ENCODE measurements at places on chromosomes 4 and X.

DNA sequence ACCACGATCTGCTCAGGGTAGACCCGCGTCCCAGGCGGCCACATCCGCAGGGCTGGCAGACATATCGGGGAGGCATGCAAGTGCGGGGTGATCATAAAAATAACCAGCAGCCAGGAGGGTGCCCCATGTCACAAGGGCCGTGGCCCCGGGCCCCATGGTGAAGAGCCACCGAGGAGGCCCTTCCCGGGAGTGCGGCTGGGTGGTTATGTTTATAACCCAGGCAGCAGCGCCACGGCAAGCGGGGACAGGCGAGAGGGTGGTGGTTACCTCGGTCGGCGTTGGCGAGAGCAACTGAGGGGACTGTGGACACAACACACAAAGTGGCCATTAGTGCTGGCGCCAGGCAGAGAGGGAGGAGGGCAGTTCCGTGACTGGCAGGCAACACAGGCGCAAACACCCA is 92.7 kb upstream of the AFAP1 start:
- no peak for DNase-seq

GRCh38 chr4:169985881-169986280 is 40.3 kb downstream of the MFAP3L start:
- no peak for DNase-seq

GRCh38 chr4:174375422-174375821 is 91.7 kb downstream of the CEP44 start:
- no peak for DNase-seq

GRCh38 chr4:172666711-172667368 is 501.8 kb upstream of the GALNT7 start:
- no peak for DNase-seq

DNA sequence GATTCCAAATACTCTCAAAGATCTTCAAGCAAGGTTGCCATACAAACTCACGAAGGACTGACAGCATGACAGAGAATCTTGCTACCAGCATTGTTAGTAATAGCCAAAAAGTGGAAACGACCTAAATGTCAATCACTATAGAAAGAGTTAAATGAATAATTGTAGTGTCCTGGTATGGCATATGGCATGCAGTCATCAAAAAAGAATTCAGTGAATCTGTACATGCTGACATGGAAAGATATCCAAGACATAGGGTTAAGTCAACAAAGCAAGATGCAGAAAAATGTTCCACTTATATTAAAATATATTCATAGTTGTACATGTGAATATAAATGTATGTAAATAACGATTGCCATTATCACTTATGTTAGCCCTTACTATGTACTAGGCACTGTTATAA is 37.6 kb downstream of the SRPX2 start:
- DNase-seq: no peak

DNA sequence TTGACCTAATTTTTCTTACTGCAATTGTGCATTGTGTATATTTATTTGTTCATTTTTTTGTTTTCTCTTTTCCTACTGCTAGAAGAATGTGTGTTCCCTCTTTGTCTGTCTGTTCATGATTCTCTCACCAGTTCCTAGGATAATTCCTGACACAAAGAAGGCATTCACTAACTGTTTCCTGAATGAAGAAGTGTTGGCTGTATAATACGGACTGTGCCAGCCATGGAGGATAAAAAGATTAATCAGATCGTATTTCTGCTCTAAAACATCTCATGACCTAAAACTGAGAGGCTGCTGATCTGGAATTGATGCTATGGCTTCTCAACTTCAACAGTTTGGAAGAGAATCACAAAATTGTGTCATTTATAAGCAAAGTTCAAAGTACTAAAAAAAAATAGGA is 563.1 kb upstream of the FRG1 start:
- no peak for DNase-seq

DNA sequence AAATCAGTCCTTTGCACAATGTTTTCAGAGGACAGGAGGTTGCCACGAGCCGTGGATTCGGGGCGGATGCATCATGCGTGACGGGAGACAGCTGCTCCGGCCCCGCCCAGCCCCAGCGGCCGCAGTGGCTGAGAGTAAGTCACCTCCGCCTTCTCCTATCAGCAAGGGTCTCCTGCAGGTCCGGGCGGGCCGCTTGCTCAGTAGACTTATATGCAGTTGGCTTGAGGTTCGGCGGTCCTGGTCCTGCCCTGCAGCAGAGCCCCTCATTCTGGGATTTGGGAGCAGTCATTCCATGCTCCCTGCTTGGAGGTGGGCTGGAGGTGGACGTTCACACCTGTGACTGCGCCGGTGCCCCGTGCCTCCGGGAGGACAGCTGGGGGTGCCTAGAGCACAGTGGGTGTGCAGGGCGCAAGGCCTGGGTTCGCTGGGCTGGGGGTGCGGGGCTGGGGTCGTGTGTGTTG is 86.3 kb upstream of the ADRA2C start:
- no peak for DNase-seq

- no peak for DNase-seq
Measured at GRCh38 chr4:38242822-38243387, 282.7 kb downstream of the PTTG2 start.

Measured in GM19239 (cell line).